ENCODE measurements at places on chromosomes 2 and 18.
A peak's percentile ranks its signal among the peaks of the same experiment; 100 is the strongest.

DNA sequence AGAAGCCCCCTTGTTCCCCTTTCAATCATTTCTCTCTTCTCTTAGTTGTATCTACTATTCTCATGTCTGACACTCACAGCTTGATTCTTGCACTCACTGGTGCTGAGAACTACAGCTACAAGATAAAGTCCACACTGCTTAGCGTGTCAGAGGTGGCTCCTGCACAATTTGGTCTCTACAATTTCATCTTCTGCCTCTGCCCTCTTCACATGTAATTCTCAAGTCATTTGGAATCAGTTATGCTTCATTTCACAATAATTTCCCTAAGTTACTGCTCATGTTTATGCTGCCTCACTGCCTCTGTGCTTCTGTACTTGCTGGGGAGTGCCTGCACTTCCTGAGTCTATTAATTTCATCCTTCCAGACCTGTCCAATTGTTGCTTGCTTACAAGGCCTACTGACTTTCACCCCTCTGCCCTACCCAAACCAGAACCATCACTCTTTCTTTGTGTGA is 11.6 kb upstream of the NAB1 start:
- DNase-seq = no peak

GRCh38 chr2:20225294-20226151 is 593 bp upstream of the SDC1 start:
- no peak for DNase-seq

DNA sequence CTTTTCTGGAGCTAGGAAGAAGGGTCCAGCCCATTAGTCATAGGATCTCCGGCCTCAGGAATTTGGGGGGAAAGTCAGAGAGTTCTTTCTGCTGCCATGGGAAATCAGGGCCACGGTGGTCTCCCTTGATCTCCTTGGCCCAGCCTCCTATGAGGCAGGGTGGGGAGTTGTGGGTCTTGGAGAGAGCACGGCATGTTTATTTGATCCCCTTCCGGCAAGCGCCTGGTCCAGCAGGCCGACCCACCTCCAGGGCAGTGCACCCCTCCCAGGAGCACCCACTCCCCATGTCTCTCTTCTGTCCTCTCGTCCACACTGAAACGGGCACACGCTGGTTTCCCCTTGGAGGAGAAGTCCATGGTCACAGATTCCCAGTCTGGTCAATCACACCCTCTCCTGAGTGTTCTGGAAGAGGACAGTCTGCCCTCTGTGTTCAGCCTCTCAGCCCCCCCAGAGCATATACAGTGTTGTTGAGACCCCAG is 464.6 kb upstream of the HS6ST1 start:
- DNase-seq = no peak

GRCh38 chr18:11293794-11294193 is 144.4 kb upstream of the PIEZO2 start:
- DNase-seq = no peak

DNA sequence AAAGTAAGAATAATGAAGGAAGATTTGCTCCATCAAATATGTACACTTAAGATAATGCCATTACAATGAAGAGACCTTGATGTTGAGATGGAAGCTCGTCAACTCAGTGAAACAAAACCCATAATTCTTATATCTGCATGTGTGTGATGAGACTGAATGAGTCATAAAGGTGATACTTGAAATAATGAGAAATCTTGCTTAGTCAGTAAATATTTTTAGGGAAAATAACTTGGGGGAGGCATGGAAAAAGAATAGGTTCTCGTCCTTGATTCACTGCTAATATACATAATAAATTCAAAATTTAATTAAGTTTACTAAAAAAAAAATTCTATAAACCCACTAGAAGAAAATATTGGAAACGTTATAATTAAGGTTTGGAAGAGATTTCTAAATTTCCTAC is 75.2 kb downstream of the TRIB2 start:
- no peak for DNase-seq

GRCh38 chr2:205056151-205056561 is 510.9 kb downstream of the PARD3B start:
- no peak for DNase-seq

GRCh38 chr2:208645226-208645625 is 238.6 kb downstream of the PTH2R start:
- DNase-seq = no peak

GRCh38 chr2:205914213-205915129 is 171.5 kb downstream of the INO80D start:
- no peak for DNase-seq

GRCh38 chr2:64857581-64858471 is 131.4 kb upstream of the SLC1A4 start:
- no peak for DNase-seq

GRCh38 chr2:18282026-18282425 is 278.4 kb downstream of the RDH14 start:
- no peak for DNase-seq

DNA sequence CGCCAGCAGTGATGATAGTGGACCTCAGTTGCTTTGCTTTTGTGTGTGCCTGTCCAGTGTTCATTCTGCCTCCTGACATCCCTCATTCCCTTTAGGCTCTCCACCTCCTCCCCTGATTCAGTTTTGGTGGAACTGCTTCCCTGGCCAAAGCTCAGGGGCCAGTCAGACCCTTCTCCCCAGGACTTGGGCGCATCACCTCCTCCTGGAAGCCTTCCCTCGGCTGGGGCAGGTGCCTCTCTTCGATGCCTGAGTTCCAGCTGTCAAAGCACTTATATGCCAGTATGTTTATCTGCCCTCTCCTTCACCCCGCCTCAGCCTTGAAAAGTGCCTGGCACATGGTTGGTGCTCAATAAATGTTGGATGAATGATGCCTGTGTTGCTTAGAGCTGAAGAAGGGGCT is 11.5 kb downstream of the NMUR1 start:
- DNase-seq = no peak

DNA sequence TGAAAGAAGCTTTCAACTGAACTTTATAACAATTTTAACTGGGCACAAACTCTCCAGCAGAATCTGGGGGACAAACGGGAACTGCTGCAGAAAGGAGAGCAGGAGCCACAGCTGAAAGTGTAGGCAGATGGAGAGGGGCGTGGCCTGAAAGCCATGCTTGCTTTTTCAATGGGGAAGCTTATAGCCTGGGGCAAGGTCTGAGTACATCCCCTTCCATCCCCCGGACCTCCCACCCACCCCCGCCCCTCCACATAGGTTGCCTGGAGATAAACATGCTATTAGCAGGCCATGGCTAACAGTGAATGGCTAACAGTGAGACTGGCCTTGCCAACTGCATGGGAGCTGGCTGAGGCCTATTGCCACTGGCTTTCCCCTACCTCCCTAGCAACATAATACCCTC is 317.9 kb upstream of the TANK start:
- DNase-seq = no peak

GRCh38 chr2:69947325-69947931 is 14.0 kb downstream of the ASPRV1 start:
- DNase-seq = peak; percentile 26

DNA sequence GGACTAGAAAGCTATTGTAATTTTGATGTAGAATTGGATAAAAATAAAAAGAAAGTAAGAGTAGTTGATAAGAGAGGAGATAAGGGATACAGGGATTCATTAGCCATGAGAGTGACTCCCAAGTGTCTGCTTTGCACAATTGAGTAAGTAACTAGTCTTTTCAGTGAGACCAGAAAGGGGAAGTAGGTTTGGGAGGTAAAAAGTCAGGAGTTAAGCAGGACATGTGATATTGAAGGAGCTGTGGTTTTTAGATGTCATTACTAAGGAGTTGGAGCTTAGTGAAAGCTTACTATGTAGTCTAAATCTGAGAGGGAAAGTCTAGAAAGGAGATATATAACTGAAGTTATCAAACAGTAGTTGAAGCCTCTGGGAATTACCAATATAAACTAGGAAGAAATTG is 93.4 kb downstream of the SLC5A7 start:
- DNase-seq = no peak

DNA sequence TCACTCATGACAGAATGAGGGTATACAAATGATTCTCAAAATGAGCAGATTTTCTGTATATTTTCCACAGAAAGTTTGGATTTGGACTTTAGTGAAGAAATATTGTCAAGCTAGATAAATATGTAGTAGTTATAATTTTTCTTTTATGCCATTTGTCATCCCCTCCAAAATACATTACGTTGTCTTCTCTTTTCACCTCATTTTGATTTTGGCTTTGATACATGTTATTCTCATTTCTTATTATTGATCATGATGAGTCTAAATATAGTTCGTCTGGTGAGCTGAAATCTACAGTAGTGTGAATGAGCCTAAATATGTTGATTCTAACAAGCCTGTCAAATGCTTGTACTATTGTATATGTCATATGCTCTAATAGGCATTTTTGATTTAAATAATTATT is 12.3 kb downstream of the DDX1 start:
- DNase-seq = no peak

- no peak for DNase-seq
Observed at GRCh38 chr2:7127156-7127555, 209.9 kb downstream of the RNF144A start.

GRCh38 chr2:12979066-12979465 is 262.3 kb downstream of the TRIB2 start:
- DNase-seq = no peak

GRCh38 chr18:22180722-22181121 is 11.3 kb downstream of the GATA6 start:
- DNase-seq = no peak

DNA sequence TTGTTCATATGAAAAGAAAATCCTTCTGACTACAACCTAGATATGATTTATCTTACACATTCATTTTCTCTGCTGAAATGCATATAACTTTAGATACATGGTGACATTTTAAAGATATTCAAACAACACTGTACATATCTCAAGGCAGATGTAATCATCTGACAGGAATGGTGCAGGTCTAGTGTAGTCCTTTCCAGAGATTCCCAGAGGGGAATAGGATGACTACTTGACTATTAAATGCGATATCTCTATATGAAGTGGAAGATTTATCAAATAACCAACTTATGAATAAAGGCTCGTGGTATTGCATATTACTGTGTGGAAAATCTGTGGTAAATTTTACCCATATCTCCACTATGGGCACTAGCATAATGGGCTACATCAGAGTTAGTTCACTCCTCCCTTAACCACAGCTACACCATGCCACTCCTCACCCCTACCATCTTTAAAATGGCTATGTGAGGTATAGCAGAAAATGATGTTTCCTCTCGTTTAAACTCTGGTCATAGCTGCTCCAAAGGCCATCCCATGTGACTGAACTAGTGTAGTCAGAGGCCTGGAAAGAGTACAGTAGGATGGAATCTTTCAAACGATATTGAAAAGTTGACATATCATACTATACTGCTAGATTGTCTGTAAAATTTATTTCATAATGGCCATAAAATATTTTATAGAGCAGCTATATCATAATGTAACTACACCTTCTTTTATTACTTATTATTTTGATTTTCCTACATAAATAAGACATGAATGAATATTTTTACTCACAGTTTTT is 9.1 kb upstream of the ITPRID2 start:
- DNase-seq = no peak

DNA sequence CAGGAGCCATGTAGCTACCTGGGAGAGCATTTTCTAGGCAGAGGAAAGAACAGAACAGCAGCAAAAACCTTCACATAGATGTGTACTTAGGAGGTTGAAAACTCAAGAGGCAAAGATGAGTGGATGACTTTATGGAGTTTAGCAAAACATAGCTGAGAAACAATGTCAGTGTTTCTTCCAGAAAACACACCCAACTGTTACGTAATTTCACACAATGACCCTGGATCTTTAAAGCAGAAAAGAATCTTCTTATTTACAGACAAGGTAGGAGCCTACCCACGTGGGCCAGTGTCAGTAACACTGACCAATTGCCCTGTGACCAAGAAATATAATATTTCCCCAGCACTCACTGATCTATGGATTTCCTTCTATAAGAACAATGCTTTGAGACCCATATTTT is 254.6 kb downstream of the CDH20 start:
- DNase-seq = no peak

GRCh38 chr2:176130147-176130956 is 847 bp downstream of the HOXD8 start:
- DNase-seq = no peak
